Stimulated activated CD4-positive, alpha-beta T cell treated with anti-CD3 and anti-CD28 coated beads, Interleukin-1b, Interleukin-23, amount 100 ng/mL, for 1 hour (primary cell): ENCODE measurements at places on chromosomes 11 and 22.
A peak's percentile ranks its signal among the peaks of the same experiment; 100 is the strongest.

DNA sequence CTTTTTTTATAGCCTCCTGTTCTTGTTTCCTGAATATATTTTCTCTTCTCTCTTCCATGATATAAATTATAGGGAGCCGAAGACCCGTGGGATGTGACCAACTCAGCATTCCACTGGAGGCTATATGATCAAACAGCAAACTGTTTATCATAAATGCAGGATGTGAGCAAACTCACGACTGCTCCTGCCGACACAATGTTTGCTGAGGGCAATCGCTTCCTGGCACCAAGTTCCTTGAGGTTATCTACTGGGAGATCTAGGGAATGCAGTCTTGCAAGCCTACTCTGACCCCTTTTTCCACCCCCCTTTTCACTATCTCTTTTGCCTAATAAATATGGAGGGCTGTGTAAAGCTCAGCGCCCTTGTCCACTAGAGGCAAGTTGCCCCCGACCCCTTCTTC is 13.5 kb upstream of the PLAAT4 start:
- DNase-seq = no peak

- no peak for DNase-seq
Observed at GRCh38 chr22:39238561-39238960, 6.2 kb downstream of the PDGFB start.

GRCh38 chr22:27352426-27352825 is 449.1 kb downstream of the MN1 start:
- no peak for DNase-seq

- DNase-seq = no peak
Observed at GRCh38 chr11:65789230-65790103, 2.6 kb downstream of the OVOL1 start.

DNA sequence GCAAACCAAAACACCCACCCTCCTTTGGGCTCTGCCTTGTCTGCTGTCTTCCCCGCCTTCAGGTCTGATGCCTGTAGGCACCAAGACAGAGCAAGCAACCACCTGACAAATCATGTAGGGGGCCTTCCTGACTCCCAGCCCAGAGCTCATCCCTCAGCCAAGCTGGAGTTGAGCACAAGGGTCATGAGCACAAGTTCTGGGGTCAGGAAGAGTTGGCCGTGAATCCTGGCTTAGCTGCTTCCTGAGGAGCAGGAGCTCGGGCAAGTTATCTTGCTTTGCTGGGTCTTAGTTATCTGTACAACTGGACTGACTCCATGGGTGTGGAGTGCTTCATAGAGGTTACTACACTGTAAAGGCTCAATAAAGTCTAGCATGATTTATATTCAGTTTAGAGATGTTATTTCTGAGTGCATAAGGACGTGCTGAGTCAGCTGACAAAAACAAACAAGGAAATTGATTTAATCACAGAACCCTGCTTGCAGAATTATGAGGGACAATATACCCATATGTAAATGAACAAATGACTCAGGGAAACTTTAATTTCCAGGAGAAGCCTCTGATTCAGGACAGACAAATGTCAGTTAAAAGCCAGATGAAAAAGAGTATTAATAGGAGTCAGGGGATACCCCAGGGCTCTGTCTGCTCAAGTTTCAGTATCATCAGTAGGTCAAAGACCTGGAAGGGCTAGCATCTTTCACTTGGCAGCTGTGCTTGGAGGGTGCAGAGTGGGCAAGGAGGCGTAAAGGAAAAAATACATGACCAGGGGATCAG is 15.0 kb upstream of the APOA1 start:
- no peak for DNase-seq

GRCh38 chr11:90700789-90701439 is 478.1 kb upstream of the CHORDC1 start:
- DNase-seq = no peak

DNA sequence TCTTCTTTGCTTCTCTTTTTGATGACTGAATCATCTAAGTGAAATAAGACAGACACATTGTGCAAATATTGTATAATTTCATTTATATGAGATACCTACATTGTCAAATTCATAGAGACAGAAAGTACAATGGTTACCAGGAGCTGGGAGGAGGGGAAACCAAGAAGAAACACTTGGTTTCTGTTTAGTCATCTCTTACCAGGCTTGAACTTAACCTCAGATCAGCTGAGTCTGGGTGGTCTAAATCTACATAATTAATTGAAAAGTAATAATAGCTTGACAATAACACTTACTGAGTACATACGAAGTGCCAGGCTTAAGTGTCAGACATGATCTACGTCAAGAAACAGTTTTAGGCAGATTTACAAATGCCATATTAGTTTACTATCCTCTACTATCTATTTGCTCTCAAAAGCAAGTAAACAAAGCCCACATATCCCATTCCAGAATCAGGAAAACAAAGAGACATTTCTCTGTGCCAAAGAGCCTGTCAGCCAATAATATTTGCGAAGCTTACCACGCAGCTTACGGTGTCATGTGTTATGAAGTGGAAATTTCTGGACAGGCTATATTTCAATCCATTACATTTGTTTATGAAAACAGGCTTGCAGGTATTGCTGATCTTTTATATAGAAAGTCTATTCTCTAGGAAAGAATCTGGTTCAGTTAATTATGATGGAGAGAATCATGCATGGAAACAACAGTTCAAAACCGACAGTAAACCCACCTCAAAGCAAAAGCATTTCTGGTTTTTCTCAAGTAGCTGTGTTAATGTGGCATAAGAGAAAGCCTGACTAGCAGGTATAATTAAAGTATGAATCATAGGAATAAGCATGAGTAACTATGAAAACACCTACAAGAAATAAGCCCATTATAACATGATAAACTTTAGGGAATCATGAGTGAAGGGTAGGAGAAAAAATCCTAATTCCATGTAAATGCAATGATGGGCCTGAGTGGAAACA is 2.7 kb upstream of the ARHGAP42 start:
- DNase-seq = no peak

GRCh38 chr11:116736763-116737162 is 36.0 kb downstream of the BUD13 start:
- no peak for DNase-seq

GRCh38 chr11:47259232-47259977 is 1.6 kb downstream of the NR1H3 start:
- no peak for DNase-seq

GRCh38 chr11:232783-233565 is 3.2 kb downstream of the SIRT3 start:
- DNase-seq = no peak

DNA sequence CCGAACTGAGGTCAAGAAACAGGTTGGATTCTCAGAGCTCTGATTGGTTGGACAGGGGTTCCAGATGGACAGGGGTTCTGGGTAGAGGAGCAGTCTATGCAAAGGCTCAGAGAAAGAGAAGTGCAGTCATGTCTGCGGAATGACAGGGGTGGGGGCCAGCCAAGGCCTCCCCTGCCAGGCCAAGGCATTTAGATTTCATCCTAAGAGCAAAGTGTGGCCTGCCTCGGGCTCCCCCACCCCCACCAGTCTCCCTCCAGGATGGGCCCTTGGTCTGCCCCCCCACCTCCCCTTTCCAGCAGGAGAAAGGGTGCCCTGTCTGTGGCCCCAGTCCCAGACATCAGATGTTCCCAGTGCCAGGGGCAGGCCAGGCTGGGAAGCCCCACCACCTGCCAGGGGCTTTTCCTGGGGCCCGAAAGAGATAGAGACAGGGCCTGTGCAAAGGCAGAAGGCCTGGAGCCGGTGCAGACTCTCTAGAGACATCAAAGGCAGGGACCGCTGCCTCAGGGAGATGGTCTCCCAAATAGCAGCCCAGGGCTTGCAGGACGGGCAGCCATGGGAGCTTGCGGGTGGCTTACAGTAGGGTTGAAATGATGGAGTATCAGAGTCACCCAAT is 9.4 kb downstream of the SUSD2 start:
- no peak for DNase-seq

DNA sequence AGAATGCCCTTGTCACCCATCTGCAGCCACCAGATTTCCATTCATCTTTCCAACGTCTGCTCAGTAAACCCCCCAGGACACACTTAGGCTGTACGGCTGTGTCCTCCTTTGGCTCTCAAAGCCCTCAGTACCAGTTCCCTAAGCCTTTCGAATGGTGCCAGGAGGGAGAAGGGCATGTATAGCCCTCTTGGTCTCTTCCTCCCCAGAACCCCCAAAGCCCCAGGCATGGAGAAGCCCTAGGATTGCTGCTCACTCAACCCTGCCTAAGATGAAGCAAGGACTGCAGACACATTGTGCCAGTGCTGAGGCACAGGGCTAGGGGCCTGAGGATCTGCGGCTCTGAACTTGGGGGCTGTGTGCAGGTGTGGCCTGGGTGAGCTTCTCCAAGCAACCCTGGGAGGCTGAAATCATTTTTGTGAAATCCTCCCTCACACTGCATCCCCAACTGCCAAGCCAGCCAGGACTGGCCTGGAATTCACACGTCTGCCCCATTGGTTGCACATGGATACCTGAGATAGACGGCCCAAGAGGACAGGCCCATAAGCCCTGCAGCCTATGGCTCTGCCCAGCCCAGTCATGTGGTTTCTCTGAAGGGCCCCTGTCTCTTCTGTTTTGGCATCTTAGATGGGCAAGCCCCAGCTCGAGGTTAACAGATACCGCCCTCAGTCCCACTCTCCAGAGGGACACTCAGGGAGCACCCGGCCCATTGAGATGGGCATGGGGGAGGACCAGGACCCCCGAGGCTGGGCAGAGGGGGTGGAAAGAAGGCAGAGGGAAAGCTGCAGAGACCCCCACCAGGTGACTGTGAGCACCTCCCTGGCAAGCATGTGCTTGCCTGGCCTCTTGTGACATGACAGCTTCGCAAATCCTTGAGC is 34.0 kb downstream of the KCNQ1OT1 start:
- no peak for DNase-seq

DNA sequence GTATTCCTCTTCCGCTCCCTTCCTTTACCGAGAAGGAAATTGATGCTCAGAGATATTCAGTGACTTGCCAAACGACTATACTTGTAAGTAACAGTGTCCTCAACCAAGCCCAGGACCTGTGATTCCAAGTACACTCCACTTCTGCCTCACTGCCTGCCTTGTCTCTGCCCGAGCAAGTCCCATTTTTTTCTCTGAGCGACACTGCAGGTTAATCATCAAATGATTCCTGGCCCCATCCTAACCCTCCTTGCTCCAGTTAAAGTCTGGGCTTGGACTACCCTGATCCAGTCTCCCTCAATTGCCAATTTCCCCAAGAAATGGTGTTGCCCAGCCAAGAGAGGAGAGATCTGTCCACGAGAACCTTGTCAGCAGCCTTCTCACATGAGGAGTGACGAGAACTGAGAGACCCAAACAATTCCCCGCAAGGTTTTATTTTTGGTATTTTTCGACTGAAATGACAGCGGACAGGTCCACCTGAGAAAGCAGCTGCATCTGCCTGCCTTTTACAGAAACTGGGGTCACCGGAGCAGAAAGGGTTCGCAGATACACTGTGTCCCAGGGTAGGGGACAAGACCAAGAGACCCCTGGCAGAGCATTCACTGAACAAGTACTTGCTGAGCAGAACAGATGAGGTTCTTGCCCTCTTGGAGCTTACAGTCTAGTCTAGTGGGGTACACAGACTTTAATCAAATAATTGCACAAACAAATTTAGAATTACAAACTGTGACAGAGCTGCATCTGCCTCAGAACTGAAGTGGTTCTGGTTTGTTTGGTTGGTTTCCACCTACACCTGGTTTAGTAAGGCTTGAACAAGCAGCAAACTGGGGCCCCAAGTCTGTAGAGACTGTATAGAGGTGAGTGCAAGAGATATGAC is 11.4 kb downstream of the POU2AF1 start:
- no peak for DNase-seq

DNA sequence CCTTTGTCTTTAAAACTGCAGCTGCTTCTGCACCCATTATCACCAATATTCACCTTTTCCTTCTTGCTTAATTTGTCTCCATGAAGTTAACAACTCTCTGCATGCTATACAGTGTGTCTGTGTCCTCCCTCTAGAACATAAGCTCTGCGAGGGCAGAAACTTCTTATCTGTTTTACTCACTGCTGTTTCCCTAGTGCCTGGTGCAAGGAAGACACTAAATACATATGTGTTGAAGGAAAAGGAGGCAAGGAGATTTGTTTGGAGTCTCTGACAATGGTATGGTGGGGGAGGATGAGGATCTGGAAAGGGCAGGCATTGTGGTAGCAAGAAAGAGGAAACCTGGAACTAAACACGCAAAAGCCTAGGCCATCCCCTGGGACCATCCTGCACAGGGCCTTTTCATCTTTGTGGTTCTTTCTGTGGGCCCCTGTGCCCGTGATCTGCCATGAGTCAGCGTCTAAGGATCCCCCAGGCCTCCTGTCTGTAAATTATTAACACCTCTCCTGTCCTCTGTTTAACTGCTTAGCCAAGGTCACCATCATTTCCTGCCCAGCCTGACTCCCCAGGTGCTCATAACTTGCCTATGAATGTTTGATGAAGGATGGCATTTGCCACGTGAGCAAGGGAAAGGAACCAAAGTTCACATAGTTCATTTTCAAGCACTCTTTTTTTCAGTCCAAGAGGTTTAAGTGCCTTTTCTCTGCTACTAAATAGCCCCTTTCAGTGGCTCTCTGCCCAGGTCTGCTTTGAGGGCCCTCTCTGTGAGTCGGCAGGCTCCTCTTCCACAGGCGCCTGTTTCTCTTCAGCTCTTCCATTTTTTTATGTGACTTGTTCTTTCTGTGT is 131.1 kb downstream of the RASSF10 start:
- DNase-seq = no peak

GRCh38 chr22:44735518-44736428 is 16.6 kb upstream of the ARHGAP8 start:
- peak; percentile 84 for DNase-seq

DNA sequence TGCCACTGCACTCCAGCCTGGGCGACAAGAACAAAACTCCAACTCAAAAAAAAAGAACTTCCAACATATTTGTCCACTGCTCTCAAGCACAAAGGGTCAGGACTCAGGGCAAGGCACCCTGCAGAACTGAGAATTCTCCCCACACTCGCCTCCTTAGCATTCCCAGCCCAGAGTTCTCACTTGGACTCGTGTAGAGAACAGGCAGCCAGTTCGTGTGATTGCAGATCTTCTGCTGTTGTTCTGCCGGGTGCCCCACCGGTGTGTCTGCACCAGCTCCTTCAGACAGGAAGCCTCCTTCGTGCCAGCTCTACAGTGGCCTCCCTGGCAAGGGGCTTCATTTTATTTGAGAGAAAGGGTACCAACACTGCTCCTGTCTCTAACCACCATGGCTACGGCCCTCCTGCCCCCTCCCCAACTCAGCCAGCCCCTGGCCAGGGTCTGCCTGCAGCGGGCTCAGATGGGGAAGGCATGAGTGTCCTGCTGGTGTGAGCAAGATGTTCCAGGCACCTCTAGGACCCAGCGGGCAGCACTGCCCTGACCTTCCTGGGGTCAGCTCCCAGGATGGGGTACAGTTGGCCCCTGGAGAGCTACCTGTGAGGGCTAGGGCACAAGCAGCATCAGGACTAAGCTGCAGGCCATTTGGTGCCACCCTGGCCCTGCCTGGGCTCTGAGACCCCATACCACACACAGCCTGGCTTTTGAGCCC is 19.5 kb upstream of the SCGB1A1 start:
- no peak for DNase-seq

- no peak for DNase-seq
Observed at GRCh38 chr11:9962722-9963121, 298.8 kb downstream of the SWAP70 start.
